ENCODE measurements at places on chromosomes 2 and 18.

DNA sequence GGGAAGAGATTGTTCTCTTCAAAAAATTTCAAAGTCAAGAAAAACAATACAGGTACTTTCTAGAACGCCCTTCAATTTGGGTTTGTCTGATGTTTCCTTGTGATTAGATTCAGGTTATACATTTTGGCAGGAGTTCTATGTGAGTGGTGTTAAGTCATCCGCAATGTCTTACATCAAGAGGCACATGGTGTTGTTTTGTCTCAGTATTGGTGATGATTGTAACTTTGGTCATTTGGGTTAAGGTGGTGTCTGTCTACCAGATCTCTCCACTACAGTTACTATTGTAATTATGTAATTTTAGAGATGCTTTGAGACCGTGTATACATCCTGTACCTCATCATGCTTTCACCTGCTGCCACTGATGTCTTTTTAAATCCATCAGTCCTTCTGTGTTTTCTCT is 60.3 kb downstream of the TET3 start:
- DNase-seq: no peak

DNA sequence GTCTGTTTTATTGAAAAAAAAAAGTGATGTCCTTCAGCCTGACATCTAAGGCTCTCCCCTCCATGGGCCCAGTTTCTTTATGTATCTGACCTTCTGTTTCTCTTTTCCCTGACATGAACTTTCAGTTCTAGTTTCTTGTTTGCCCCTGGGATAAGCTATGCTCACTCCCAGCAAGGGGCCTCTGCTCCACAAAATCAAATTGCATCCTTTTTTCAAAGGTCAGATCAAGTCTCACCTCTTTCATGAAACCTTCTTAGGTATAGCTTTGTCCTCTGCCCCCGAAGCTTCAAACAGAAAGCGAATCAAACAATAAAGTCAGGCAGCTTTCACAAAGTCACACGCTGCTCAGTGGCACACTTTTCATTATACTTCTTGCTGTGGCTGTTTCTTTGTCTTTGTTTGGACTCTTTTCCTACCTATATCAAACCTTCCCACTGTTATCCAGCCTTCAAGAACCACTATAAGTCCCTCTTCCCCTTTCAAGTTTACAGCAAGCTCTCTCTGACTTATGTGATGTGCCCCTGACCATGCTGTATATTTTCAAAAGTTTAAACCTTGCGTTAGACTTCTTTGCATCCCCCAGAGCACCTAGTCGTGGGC is 23.3 kb downstream of the MAP3K19 start:
- DNase-seq: no peak

DNA sequence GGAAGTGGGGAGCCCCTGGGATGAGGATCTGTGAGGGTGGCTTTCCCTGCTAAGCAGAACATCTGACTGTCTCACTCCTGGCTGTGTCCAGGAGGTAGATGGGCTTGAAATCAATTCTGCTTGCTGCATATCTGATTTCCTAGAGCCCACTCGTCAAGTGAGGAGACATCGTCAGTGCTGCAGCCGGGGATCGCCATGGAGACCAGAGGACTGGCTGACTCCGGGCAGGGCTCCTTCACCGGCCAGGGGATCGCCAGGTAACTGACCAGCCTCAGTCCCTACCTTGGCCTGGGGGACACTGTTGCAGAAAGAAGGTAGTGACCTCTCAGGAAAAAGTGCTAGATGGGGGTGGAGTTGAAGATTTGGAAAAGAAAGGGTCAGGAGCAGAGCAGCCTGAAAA is 31.3 kb downstream of the CNGA3 start:
- DNase-seq: no peak

DNA sequence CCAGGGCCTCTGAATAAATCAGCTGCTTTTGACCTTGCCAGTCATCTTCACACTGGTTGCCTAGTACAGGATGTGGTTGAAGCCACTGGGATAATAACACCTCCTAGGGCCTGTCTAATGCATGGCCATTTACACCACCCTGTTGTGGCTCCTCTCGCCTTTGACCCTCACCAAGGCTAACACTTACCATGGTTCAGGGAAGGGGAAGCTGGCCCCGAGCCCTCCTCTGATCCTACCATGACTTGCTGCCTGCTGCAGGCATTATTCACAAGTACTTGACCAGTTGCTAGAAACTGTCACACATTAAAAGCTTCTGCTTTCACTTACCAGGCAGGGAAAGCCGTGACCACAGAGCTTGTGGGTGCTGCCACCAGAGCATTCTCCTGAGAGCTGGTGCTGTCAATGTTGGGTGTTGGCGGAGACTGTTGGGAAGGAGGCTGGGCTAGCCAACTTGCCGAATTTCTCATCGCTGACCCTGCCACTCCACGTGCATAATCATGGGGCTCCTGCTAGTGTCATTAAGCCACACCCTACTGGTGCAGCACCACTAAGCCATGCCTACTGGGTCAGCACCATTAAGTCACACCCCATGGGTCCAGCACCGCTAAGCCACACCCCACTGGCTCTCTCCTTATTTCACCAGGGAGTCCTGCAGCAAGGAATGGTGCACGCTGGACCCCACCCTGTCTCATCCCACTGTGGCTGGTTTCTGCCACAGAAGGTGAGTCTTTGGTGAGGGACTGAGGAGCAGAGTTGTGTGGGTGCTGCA is 47.0 kb upstream of the TTC39C start:
- no peak for DNase-seq

- no peak for DNase-seq
These were observed 297.6 kb upstream of the SKOR2 start for GRCh38 chr18:47549021-47549540.

DNA sequence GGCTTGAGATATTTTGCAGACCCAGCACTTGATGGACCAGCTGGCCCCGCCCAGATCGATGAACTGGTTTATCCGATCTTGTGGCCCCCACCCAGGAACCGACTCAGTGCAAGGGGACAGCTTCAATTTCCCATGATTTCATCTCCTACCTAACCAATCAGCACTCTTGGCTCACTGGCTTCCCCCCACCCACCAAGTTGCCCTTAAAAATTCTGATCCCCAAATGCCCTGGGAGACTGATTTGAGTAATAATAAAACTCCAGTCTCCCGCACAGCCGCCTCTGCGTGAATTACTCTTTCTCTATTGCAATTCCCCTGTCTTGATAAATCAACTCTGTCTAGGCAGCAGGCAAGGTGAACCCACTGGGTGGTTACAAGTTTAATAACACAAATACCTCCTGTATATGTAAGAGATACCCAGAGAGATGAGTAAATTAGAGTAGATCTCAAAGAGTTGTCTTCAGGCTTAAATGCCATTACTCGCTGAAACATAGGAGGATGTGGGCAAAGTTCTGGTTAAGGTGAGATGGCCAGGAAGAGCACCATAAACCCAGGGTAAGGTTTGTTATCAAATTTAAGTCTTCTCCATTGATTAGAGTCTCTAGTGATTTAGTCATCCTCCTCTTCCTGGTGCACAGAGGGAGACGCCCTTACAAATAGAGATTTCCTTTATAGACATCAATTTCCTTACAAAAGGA is 222.8 kb downstream of the ARL4C start:
- DNase-seq: no peak

All from right hindlimb (tissue), 1 donor.